Spleen (tissue), 13 donors: ENCODE measurements at places on chromosomes 12 and 14. TPM values are rescaled to one million over a fixed set of nuclear protein-coding genes. Genes with fewer than 3 reads are reported as not detected.

The GABARAPL1 gene
- 29.8 TPM for total RNA-seq

The GALNT16 gene
- 6.7 TPM for total RNA-seq

GRCh38 chr14:90732718-90733117 is 83.5 kb downstream of the TTC7B start:
- H3K36me3 ChIP-seq = no peaks in the 10 kb centered on the region
- DNase-seq = no peak
- H3K4me3 ChIP-seq = no peak overlapping the region
- H3K27ac ChIP-seq = no peak overlapping the region
- H3K4me1 ChIP-seq = peaks cover 29% of the 10 kb centered on the region
- no peaks in the 10 kb centered on the region for H3K27me3 ChIP-seq

GRCh38 chr14:77375973-77376770 is 722 bp downstream of the TMED8 start:
- no peaks in the 10 kb centered on the region for H3K36me3 ChIP-seq
- no peaks in the 10 kb centered on the region for H3K27me3 ChIP-seq

GRCh38 chr12:10178821-10179220 is at the start of gene TMEM52B:
TSS of gene TMEM52B (plus strand) at chr12:10179032. CDS start at chr12:10179575, 543 bp downstream.
- H3K27ac ChIP-seq = no peak within 1 kb of the TSS
- no peak for DNase-seq
- peaks cover 8% of the 10 kb centered on the region for H3K27me3 ChIP-seq

DNA sequence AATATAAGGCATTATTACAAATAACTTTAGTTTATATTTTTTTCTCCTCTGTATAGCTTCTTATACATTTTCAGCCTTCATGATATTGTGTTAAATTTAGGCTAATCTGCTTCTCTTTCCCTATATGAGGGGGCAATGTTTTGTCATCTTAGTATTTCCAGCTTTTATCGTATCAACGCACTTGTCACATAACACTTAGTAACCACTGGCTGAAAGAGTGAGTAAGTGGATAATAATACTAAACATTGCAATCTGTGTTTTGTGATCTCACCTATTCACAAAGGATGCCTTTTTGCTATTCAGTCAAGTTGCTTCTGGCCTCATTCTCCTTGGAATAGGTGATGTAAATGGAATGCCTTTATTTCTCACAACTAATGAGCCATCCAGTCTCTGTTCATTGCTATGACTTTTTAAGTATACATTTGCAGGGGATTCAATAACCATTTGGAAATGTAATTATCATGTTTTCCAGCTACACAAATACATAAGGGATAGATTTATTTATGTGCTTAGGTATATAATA is 260.9 kb downstream of the BMP4 start:
- H3K27me3 ChIP-seq = no peaks in the 10 kb centered on the region
- no peak overlapping the region for H3K27ac ChIP-seq
- DNase-seq = no peak
- no peaks in the 10 kb centered on the region for H3K36me3 ChIP-seq

DNA sequence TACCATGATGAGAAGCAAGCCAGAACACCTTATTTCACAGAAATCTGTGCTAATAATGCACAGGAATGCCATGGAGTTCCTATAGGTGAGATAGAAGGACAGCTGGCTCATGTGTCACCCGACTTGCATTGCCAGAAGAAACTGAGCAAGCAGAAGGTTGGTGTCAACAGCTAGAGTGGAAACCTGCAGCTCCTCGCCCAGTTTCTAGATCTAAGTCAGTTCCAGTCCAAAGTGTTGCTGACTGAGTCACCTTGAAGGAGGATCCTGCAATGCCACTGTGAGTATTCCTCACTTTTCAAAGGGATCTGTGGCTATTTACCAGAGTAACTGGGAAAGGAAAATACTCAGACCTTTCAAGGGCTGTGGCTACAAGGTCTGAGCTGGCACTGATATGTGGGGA is 17.1 kb downstream of the CDKL1 start:
- H3K4me1 ChIP-seq = no peaks in the 10 kb centered on the region
- peaks cover 10% of the 10 kb centered on the region for H3K36me3 ChIP-seq
- DNase-seq = no peak
- no peak overlapping the region for H3K4me3 ChIP-seq
- H3K27me3 ChIP-seq = no peaks in the 10 kb centered on the region
- no peak overlapping the region for H3K27ac ChIP-seq

DNA sequence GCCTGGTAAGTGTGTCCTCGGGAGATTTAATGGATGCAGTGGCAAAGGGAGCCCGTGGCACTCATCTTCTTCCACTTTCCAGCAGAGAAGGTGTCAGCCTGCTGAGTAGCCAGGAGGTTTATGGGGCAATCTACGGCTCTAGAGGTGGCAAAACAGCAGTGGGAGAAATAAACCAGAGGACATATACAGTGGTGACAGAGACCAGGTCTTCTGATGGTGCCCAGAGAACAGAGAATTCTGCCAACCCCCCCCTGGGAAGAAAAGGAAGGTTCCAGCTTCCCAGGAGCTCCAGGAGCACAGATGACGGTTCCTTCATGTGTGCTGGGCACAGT is 43.0 kb downstream of the SMIM41 start:
- no peaks in the 10 kb centered on the region for H3K36me3 ChIP-seq
- DNase-seq = peak; percentile 17
- no peak overlapping the region for H3K4me3 ChIP-seq
- peaks cover 29% of the 10 kb centered on the region for H3K4me1 ChIP-seq

DNA sequence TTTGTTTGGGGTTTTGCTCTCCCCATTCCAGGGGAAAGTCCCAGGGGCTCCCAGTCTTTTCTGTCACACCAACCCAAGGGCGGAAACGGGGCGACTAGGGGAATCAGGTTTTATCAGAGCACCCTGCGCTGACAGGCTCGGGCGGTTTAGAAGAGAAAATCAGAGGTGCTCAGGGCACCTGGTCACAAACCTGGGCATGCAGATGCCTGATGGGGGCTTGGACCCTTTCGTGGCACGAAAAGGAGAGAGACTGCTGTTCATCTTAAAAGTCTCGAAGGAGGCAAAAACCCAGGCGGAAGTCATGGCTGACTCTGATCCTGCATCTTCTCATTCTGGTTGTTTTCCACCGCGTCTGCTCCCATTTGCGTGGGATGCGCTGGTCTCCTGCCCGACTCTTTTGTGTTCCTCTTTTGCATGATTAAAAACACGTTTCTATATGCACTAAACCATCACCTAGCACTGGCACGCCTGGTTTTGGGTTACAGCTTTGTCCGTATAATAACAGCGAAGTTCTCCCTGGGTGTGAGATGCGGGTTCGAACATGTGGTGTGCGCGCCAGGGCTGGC is 13.2 kb downstream of the OTX2 start:
- no peak overlapping the region for H3K27ac ChIP-seq
- peaks cover 16% of the 10 kb centered on the region for H3K27me3 ChIP-seq
- H3K36me3 ChIP-seq = no peaks in the 10 kb centered on the region
- H3K4me1 ChIP-seq = no peaks in the 10 kb centered on the region
